ENCODE measurements at places on chromosomes 1 and 21.

DNA sequence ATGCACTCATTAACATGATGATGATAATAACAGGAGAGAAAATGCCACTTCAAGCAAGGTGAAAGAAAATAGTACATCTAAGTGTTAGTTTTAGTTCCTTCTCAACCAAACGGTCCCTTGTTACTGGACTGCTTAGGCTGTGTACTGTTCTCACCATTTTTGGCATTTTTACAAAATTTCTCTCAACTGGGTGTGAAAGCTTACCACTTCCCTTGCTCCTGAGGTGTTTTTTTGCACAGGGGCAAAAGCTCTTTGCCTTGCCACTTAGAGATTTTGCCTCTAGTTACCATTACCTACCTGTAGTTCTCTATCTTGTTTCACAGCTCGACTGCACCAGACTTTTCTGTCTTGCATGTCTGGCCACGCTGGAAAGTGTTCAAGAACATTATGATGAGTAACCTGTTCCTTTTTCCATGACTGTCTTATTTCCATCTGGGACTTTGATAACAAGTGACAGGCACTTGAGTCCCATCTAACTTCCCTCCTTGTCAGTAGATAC lies 10.7 kb downstream of the NEK7 start:
- no peak overlapping the region for H3K4me3 ChIP-seq
- no peaks in the 10 kb centered on the region for H3K36me3 ChIP-seq
- no peak overlapping the region for H3K27ac ChIP-seq
- H3K27me3 ChIP-seq: no peaks in the 10 kb centered on the region

- H3K27me3 ChIP-seq: no peaks in the 10 kb centered on the region
- H3K27ac ChIP-seq: no peak overlapping the region
- H3K4me1 ChIP-seq: no peaks in the 10 kb centered on the region
- peaks cover 31% of the 10 kb centered on the region for H3K36me3 ChIP-seq
- no peak for DNase-seq
Measured at GRCh38 chr21:46661642-46662366, 26.3 kb downstream of the PRMT2 start.

- no peaks in the 10 kb centered on the region for H3K36me3 ChIP-seq
- no peaks in the 10 kb centered on the region for H3K27me3 ChIP-seq
- H3K4me3 ChIP-seq: no peak overlapping the region
Measured at GRCh38 chr1:29546496-29546895, 310.2 kb downstream of the PTPRU start.

DNA sequence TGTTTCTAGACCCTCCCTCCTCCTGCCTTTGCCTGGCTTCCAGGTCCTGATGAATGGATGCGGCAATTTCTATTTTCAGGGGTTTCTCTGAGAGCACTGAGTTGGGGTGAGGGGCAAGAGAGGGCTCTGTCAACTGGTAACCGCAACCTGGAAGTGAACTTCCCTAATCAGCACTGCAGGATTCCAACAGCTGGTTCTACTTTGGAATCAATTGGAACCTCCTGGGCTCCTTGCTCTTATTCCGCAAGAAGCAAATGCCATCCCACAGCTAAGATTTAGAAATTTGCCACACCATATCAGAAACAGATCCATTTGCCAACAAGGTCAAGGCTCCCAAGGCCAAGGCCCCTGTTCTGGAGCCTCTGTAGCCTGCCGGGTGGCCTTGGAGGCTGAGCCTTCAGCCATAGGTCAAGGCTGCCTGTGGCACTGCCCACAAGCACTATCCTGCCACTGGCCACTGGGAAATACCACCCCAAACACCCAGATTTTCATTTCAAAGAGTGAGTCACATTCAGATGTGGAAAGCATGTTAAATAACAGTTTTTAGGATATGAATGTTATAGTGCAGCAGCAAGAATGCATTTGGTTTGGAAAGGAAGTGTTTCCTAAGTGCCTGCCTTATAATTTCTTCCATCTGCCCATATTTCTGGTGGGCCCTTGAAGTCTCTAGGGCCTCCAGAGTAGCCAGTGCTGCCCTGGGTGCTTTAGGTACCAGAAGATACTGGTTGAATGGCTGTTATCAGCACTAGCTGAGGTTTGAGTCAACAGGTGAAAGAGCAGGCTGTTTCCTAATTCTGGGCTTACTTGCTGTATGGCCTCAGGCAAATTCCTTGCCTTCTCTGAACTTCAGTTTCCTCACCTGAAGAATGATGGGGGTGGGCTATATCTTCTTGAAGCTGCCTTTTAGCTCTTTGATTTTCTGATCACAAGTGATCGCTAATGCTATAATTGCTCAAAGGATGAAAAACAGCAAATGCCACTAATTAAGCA lies 56.3 kb upstream of the JUN start:
- H3K4me3 ChIP-seq: no peak overlapping the region
- H3K27ac ChIP-seq: no peak overlapping the region
- H3K4me1 ChIP-seq: no peaks in the 10 kb centered on the region

DNA sequence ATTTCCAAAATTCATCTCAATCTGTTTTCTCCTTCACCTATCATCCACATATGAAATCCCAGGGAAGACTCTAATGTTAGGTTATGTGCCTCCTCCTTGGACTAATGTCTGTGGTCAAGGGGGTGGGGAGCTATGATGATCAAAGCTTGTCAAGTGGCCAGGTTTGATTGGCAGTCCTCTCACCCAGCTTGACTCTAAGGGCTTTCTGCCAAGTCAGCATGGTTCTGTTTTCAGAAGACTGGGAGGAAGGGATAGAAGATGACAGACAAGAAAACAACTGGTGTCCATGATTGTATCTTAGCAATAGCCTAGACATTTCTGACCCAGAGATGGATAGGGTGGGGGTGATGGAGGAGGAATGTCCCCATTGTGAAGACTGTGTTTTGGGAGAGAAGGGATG lies 9.1 kb upstream of the THEM5 start:
- DNase-seq: no peak
- H3K4me1 ChIP-seq: no peaks in the 10 kb centered on the region
- no peaks in the 10 kb centered on the region for H3K36me3 ChIP-seq
- no peak overlapping the region for H3K4me3 ChIP-seq
- H3K27ac ChIP-seq: no peak overlapping the region

DNA sequence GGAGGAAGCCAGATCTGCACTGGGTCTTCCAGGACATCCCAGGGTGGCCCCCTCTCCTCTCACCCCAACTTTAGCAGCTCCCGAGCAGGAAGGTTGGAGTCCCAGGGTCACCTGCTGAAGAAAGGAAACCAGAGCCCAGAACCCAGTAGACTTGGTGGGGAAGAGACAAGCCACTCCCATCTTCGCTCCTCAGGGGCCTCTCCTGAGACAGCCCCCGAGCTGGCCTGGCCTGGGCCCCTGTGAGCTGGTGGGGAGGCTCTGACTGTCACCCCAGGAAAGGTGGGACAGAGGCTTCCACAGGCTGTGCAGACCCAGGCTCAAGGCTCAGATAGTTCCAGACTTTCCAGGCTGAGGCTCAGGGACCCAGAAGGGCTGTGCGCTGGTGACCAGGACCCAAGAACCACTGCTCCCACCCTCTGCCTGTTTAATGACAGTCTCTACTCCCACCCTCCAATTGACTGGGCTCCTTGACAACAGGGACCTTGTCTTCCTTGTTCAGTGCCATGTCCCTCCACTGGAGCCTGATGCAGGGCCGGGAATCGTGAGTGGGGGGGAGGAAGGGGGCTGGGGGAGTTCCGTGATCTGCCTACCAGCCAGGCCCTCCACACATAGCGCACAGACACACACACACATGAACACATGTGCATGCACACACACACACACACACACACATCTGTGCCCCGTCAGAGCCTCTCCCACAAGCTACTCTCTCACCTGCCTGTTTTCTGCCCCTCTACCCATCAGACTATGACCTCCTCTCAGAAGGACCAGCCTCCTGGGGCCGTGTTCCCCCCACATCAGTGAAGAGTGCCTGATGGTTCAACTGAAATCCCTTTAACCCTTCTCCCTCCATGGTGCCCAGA lies 401.2 kb downstream of the MATN1 start:
- no peak overlapping the region for H3K4me3 ChIP-seq
- no peaks in the 10 kb centered on the region for H3K4me1 ChIP-seq
- H3K36me3 ChIP-seq: no peaks in the 10 kb centered on the region
- H3K27ac ChIP-seq: no peak overlapping the region

DNA sequence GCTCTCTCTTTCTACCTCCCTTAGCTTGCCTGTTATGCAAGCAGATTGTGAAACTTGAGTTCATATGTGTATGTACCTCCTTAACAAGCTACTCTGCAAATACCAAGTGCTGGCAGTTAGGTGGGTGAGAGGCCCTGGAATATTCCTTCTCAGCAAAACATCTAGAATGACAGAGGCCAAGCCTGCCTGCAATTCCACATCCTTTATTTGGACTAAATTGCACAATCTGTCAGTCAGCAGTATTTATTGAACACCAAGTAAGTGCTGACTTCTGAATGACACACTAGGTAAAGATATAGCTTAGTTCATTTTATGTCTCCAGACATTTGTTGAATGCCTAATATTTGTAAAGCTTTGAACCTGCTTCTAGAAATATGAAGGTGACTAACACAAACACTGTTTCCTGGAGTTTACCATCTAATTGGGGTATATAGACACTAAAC lies 87.5 kb downstream of the RGL1 start:
- no peaks in the 10 kb centered on the region for H3K27me3 ChIP-seq
- DNase-seq: peak; percentile 64
- peaks cover 13% of the 10 kb centered on the region for H3K4me1 ChIP-seq
- H3K4me3 ChIP-seq: no peak overlapping the region
- H3K36me3 ChIP-seq: peaks cover 27% of the 10 kb centered on the region

DNA sequence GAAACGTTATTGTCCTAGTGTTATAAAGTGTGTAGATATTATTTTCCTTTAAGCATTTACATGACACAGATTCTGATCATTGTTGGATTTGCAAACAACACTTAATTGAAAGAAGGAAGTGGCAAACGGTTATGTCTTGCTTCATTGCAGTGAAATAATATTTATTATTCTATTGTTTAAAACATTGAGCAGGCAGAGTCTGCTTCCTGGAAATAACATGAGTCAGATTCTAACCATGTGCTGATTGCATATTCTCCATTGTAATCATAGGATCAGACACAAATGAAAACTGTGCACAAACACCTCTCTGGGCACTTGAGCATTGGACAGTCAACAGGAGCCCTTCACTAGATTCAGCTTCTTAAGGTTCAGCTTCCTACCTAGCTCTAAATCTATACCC lies 46.8 kb upstream of the USP25 start:
- no peaks in the 10 kb centered on the region for H3K27me3 ChIP-seq
- no peak overlapping the region for H3K4me3 ChIP-seq
- H3K27ac ChIP-seq: no peak overlapping the region

DNA sequence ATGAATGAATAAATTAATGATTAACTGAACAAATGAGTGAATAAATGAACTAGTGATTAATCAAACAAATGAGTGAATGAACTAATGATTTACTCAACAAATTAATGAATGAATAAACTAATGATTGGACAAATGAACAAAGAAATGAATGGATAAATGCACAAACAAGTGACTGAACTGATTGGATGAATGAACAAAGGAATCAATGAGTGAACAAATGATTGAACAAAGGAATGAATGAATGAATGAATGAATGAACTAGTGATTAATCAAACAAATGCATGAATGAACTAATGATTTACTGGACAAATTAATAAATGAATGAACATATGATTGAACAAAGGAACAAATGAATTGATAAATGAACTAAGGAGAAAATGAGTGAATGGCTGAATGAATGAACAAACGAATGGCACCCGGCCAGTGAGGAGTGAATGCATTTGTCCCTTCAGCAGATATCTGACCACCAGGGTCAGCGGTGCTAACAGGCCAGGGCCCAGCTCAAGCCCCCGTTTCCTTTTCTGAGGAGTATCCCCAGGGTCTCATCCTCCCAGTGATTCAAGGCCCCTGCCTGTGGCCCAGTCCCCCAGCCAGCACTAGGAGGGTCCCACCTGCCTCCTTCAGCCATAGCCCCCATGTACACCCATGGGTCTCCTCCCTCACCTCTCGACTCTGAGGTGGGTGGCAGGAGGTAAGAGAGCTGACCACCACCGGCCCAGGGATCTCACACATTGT lies 49.9 kb downstream of the WNT9A start:
- H3K27me3 ChIP-seq: no peaks in the 10 kb centered on the region
- H3K4me3 ChIP-seq: no peak overlapping the region
- peaks cover 3% of the 10 kb centered on the region for H3K4me1 ChIP-seq

- no peak overlapping the region for H3K4me3 ChIP-seq
- no peaks in the 10 kb centered on the region for H3K27me3 ChIP-seq
- H3K27ac ChIP-seq: no peak overlapping the region
- no peaks in the 10 kb centered on the region for H3K36me3 ChIP-seq
Measured at GRCh38 chr1:33286451-33287185, 30.3 kb downstream of the ZNF362 start.

- H3K36me3 ChIP-seq: peaks cover 1% of the 10 kb centered on the region
- no peaks in the 10 kb centered on the region for H3K27me3 ChIP-seq
- H3K4me3 ChIP-seq: no peak overlapping the region
- DNase-seq: no peak
- no peaks in the 10 kb centered on the region for H3K4me1 ChIP-seq
- H3K27ac ChIP-seq: peak overlapping the region; percentile 27
Measured at GRCh38 chr1:212310383-212310782, 25.2 kb downstream of the PPP2R5A start.

GRCh38 chr1:44238660-44239059 lies 25.4 kb downstream of the DMAP1 start:
- no peaks in the 10 kb centered on the region for H3K27me3 ChIP-seq
- H3K36me3 ChIP-seq: peaks cover 8% of the 10 kb centered on the region
- H3K4me1 ChIP-seq: peaks cover 10% of the 10 kb centered on the region
- DNase-seq: no peak
- no peak overlapping the region for H3K27ac ChIP-seq

- H3K36me3 ChIP-seq: peaks cover 23% of the 10 kb centered on the region
- H3K27ac ChIP-seq: no peak overlapping the region
- no peak overlapping the region for H3K4me3 ChIP-seq
- DNase-seq: peak; percentile 68
Measured at GRCh38 chr1:169466259-169467230, 19.2 kb downstream of the SLC19A2 start.

DNA sequence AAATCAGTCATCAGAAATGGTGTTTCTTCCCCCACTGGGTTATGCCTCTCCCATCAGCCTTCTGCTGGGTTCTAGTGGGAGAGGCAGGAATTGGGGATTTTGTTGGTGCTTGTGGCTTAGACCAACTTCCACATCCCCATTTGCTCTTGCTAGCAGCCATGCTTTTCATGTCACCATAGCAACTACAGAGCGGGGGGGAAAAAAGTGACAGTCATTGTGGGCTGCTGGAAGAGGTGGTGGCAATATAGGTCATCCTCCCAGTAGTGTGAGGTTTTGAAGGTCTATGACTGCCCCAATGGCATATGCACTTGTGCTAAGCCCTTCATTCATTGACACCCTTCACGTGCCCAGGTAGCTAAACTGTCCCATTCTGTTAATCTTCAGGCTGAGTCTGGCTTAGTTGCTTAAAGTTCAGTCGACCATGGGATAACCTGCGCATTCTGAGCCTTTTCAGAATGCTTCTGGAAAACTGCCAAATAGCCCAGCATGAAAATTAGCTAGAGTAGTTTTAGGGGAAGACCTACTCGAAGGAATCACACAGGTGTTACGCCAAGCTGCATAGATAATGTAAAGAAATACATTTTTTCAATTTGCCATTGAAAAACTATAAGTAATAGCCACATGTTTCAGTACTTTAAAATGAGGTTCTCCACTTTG lies 53.7 kb upstream of the ZNF326 start:
- no peaks in the 10 kb centered on the region for H3K36me3 ChIP-seq
- no peak overlapping the region for H3K27ac ChIP-seq
- no peaks in the 10 kb centered on the region for H3K4me1 ChIP-seq
- no peak for DNase-seq
- H3K4me3 ChIP-seq: no peak overlapping the region

Data from lung (tissue), 17 donors.